RPMI7951 (cell line): ENCODE measurements at places on chromosomes 1 and 21.

GRCh38 chr1:241411056-241411775 is 54.2 kb upstream of the RGS7 start:
- DNase-seq = peak; percentile 61

DNA sequence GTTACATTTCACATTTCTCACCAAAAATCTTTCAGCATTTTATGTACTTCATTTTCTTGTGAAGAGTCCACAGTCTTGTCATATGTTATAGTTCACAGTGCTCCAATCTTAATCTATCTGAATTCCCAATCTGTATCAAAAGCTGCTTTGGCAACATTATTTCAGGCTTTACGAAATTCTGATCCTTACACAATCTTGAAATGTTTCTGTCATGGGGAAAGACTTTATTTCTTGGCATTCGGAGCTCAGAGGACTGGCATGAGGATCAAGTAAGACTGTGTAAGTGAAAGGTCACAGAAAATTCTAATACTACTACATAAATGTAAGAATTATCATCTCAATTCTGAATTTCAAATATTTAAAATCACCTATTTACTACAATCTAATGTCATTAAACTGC is 2.0 kb downstream of the USP33 start:
- DNase-seq = peak; percentile 11

DNA sequence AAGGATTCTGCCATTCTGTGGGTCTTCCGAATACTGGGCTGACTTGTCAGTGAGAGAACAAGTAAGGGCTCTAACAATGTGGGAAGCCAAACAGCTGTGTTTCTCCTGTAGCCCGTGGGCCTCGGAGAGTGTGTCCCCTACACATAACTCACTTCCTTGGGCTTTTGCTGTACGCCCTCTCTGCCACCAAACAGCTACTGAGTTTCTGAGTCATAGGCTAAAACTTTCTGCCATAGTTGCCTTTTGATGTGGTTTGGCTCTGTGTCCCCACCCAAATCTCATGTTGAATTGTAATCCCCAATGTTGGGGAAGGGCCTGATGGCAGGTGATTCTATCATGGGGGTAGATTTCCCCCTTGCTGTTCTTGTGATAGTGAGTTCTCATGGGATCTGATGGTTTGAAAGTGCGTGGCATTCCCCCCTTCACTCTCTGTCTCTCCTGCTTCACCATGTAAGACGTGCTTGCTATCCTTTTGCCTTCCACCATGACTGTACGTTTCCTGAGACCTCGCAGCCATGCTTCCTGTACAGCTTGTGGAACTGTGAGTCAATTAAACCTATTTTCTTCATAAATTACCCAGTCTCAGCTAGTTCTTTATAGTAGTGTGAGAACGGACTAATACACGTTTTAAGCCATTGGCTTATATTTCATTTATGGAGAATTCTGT is 194.8 kb upstream of the HMCN1 start:
- DNase-seq = peak; percentile 82

- DNase-seq = no peak
These were observed 392 bp downstream of the MRPL55 start for GRCh38 chr1:228108742-228109072.

GRCh38 chr1:88700425-88701013 is 16.4 kb downstream of the PKN2 start:
- no peak for DNase-seq

DNA sequence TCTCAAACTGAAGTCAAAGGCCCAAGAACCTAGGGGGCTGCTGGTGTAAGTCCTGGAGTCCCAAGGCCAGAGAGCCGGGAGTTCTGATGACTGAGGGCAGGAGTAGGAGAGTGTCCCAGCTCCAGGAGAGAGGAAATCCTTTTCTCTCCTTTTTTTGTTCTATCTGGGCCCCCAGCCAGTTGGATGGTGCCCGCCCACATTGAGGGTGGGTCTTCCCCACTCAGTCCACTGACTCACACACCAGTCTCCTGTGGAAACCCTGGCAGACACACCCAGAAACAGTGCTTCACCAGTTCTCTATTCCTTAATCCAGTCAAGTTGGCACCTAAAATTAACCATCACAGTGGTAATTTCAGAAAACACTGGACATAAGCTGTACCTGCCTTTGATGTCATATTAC is 12.7 kb upstream of the WDR26 start:
- DNase-seq = peak; percentile 78

DNA sequence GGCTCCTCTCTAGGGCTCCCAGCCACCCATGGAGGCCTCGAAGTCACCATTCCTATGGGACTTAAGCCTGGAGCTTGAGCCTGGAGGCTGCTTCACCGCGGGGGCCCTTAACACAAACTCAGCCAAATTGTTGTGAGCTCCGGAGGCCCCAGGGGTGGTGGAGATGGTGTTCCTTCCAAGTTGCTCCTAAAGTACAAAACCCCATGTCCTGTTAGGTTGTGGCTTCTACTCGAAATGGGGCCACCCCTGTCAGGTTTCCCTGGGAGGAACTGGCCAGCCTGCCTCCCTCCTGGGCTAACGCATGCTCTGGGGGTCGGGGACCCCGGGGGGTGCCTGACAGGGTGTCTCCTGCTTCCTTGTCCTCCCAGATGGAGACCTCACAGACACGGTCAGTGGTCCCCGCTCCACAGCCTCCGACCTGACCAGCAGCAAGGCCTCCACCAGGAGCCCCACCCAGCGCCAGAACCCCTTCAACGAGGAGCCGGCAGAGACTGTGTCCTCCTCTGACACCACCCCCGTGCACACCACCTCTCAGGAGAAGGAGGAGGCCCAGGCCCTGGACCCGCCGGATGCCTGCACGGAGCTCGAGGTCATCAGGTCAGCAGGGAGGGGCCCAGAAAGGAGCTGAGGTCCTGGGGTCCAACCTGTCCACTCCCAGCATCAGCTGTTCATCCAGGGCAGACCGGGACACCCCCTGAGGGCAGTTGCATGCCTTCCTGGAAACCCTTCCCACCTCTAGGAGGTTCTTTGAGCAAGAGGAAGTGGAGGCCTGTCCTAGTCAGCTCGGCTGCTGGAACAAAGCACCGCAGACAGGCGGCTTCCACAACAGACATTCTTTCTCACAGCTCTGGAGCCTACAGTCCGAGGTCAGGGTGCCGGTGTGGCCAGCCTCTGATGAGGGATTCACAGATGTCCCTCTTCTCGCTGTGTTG is 10.8 kb upstream of the SLC25A34 start:
- no peak for DNase-seq
